ENCODE measurements at places on chromosomes 6 and 20.

DNA sequence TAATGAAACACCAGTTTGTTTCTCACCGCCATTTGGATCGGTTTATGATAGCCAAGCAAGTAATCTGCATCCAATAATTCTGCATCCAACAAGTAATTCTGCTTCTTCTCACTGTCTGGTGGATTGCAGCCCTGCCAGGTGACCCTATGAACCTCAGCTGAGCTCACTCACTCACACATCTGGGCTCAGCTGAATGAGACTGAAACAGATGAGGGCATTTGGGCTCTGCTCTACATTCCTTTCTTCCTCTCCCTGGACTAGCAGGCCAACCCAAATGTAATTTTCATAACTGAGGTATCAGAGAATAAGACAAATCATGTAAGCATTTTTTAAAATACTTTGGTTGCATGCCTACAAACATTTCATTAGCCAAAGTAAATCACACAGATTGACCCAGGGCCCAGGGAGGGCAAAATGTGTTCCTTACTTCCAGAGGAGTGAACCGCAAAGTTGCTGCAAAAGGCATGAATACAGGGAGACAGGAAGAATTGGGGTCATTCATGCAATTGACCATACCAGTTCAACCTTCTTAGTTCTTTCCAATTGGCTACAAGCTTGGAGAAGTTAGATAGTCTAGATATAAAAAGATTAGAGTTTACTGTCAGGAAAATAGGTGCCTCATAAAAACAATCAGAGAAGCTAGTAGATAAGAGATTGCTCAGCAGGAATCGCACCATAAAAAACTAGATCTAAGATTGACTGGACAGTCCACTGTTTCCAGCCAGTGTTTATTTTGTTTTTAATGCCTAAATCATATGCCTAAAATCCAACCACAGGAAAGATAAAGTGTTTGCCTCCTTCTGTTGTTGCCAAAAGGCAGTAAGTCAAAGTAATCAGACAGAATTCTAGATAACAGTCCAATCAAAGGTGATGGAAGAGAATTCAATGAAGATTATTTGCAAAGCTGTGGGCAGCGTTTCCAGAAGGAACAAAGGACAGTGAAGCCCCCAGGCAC is 43.7 kb downstream of the CBLN4 start:
- H3K36me3 ChIP-seq: no peaks in the 10 kb centered on the region
- H3K4me3 ChIP-seq: no peak overlapping the region
- DNase-seq: peak; percentile 58
- no peaks in the 10 kb centered on the region for H3K4me1 ChIP-seq

DNA sequence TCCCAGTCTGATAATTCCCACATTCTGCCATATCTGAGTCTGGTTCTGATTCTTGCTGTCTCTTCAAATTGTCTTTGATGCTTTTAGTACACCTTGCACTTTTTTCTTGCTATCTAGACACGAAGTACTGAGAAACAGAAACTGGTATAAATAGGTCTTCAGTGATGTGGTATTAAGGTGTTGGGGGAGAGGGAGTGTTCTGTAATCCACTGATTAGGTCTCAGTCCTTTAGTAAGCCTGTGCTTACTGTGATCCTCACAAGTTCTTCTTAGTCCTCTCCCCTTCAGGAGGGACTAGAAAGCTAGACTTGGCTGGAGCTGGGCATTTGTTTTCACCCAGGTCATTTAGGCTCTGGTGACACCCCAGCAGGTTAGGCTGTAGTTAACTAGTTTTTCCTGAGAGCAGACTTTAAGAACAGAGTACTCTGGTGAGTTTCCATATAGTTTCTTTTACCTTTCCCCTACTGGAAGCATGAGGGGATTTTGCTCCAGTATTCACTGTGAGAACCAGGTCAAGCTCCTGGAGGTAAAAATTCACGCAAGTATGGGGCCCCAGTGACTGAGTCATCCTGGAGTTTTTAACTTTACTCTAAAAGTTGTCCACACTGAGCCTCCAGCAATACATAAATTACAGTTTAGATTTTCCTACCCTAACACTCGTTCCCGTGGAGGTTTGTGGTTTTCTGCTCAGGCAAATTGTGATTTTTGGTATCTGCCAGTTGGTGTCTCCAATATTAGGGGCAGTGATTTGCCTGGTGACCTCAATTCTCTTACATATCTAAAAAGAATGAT is 154.6 kb downstream of the CDKAL1 start:
- H3K4me3 ChIP-seq: no peak overlapping the region
- H3K27me3 ChIP-seq: no peaks in the 10 kb centered on the region
- DNase-seq: no peak
- no peaks in the 10 kb centered on the region for H3K36me3 ChIP-seq
- H3K27ac ChIP-seq: no peak overlapping the region

GRCh38 chr20:50271176-50271575 is 80.5 kb downstream of the CEBPB start:
- DNase-seq: no peak
- H3K4me3 ChIP-seq: no peak overlapping the region
- H3K27me3 ChIP-seq: no peaks in the 10 kb centered on the region
- H3K4me1 ChIP-seq: no peaks in the 10 kb centered on the region
- peak overlapping the region; percentile 60 for H3K27ac ChIP-seq

- H3K27me3 ChIP-seq: no peaks in the 10 kb centered on the region
- no peaks in the 10 kb centered on the region for H3K36me3 ChIP-seq
- no peaks in the 10 kb centered on the region for H3K4me1 ChIP-seq
- no peak for DNase-seq
Observed at GRCh38 chr6:130282234-130282995, 59.7 kb upstream of the SAMD3 start.

GRCh38 chr6:35569011-35569461 is 56.3 kb upstream of the TULP1 start:
- DNase-seq: peak; percentile 46
- H3K27me3 ChIP-seq: no peaks in the 10 kb centered on the region
- H3K27ac ChIP-seq: peak overlapping the region; percentile 15
- H3K36me3 ChIP-seq: no peaks in the 10 kb centered on the region
- H3K4me3 ChIP-seq: no peak overlapping the region

GRCh38 chr6:54404791-54405190 is 96.5 kb downstream of the TINAG start:
- no peaks in the 10 kb centered on the region for H3K36me3 ChIP-seq
- no peak overlapping the region for H3K4me3 ChIP-seq
- H3K4me1 ChIP-seq: no peaks in the 10 kb centered on the region
- H3K27ac ChIP-seq: no peak overlapping the region
- H3K27me3 ChIP-seq: no peaks in the 10 kb centered on the region

- H3K4me3 ChIP-seq: no peak overlapping the region
- H3K36me3 ChIP-seq: no peaks in the 10 kb centered on the region
- DNase-seq: no peak
- H3K27ac ChIP-seq: no peak overlapping the region
- no peaks in the 10 kb centered on the region for H3K27me3 ChIP-seq
Observed at GRCh38 chr6:12535586-12536314, 180.8 kb upstream of the PHACTR1 start.

DNA sequence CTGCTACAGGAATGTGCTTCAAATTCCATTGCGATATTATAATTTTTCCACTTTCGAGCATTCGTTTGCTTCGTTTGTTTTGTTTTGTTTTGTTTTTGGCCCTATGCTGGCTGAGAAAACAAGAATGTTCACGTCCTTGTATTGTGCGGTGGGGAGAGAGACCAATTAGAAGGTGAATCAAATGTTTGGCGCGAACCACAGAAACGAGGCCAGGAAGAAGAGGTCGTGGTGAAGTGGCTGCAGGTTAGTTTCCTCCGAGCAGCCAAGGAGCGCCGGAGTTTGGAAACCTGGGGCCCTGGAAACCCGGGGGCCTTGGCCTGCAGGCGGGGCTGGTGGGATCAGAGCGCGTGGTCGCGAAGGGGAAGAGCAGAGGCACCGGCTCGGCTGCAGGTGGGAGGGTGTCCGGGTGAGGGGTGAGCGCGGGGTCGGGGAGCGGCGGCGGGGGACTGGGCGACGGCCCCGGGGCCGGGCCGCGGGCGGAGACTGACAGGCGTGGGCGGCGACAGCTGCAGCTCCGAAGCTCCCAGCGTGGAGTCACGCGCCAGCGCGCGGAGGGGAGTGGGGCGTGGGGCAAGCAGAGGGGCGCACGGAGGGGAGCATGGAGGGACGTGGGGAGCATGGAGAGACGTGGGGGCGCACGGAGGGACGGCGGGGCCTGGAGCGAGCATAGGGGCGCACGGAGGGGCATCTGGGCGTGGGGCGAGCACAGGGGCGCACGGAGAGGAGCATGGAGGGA is 141.5 kb upstream of the PDE10A start:
- no peak for DNase-seq
- no peaks in the 10 kb centered on the region for H3K36me3 ChIP-seq
- H3K27ac ChIP-seq: no peak overlapping the region
- H3K4me3 ChIP-seq: peak overlapping the region; percentile 17

DNA sequence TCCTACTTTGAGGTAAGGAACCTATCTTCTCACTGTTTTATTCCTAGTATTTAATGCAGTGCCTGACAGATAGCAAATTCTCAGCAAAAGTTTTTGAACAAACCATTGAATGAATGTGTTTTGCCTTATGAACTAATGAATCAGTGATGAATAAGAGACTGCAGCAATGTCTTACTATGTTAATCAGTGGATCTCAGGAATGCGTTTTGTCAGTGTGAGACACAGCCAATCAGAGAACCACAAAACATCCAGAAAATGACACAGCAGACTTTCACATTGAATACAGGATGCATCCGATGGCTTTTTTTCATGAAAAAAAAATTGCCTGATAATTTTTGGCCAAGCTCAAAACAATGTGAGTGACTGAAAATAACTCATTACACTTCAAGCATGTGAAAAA is 270.5 kb downstream of the BMP2 start:
- H3K36me3 ChIP-seq: no peaks in the 10 kb centered on the region
- no peak overlapping the region for H3K4me3 ChIP-seq
- H3K4me1 ChIP-seq: no peaks in the 10 kb centered on the region

- H3K36me3 ChIP-seq: no peaks in the 10 kb centered on the region
- no peaks in the 10 kb centered on the region for H3K27me3 ChIP-seq
- peak overlapping the region; percentile 80 for H3K27ac ChIP-seq
- H3K4me3 ChIP-seq: peak overlapping the region; percentile 54
Observed at GRCh38 chr6:27188061-27188884, 59.2 kb upstream of the PRSS16 start.

DNA sequence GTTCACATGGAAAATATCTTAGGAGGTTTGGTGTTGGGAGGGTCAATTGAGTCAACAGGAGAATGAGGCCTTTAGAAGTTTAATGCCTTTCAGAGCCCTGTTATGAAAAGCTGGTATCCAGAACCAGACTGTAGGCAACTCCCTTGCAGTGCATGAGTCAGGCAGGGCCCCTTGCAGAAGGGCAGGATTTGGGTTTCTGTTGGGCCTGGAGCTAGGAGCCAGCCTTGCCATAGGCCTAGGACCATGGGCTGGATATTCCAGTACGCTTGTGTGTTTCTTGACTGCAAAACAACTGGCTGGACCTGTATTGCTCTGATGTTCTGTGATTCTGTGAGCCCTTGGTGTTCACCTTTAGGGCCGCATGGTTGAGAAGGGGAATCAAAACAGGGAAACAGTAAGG is 350.9 kb upstream of the PRND start:
- no peak overlapping the region for H3K4me3 ChIP-seq
- no peak overlapping the region for H3K27ac ChIP-seq
- H3K4me1 ChIP-seq: no peaks in the 10 kb centered on the region

GRCh38 chr6:68040312-68040778 is 594.7 kb upstream of the ADGRB3 start:
- no peaks in the 10 kb centered on the region for H3K36me3 ChIP-seq
- H3K27me3 ChIP-seq: no peaks in the 10 kb centered on the region
- no peaks in the 10 kb centered on the region for H3K4me1 ChIP-seq
- peak overlapping the region; percentile 25 for H3K27ac ChIP-seq

GRCh38 chr20:63090682-63091571 is 84.2 kb upstream of the BHLHE23 start:
- no peak overlapping the region for H3K27ac ChIP-seq
- no peak overlapping the region for H3K4me3 ChIP-seq
- no peaks in the 10 kb centered on the region for H3K27me3 ChIP-seq
- no peaks in the 10 kb centered on the region for H3K4me1 ChIP-seq
- H3K36me3 ChIP-seq: no peaks in the 10 kb centered on the region

GRCh38 chr6:73028124-73028766 is 197.1 kb downstream of the KHDC1L start:
- no peaks in the 10 kb centered on the region for H3K4me1 ChIP-seq
- no peaks in the 10 kb centered on the region for H3K36me3 ChIP-seq
- no peak for DNase-seq
- H3K27me3 ChIP-seq: no peaks in the 10 kb centered on the region

GRCh38 chr20:43514648-43514999 is 7.1 kb downstream of the L3MBTL1 start:
- H3K27ac ChIP-seq: peak overlapping the region; percentile 61
- no peaks in the 10 kb centered on the region for H3K4me1 ChIP-seq
- no peak for DNase-seq
- peak overlapping the region; percentile 49 for H3K4me3 ChIP-seq
- H3K27me3 ChIP-seq: no peaks in the 10 kb centered on the region

DNA sequence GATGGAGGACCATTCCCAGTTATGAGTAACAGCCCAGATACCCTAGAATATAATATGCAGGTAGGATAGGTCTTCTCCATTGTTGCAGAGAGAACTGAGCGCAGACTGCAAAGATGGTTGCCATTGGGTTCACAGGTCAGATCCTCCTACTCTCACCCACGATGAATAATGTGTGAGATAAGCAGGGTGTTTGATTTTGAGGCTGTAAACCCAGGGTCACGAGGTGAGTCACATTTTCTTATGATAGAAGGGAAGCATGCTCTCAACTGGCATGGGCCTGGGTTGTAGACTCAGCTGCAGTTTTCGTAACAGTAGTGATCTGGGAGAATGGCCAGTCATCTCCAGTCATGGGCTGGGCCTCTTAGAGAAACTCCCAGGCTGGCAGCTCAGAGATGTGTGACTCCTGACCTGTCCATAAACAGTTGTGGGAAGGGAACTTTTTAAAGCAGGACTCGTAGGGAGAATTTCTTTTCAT is 74.2 kb downstream of the CD164 start:
- H3K4me1 ChIP-seq: no peaks in the 10 kb centered on the region
- no peaks in the 10 kb centered on the region for H3K36me3 ChIP-seq
- H3K4me3 ChIP-seq: no peak overlapping the region
- no peaks in the 10 kb centered on the region for H3K27me3 ChIP-seq

DNA sequence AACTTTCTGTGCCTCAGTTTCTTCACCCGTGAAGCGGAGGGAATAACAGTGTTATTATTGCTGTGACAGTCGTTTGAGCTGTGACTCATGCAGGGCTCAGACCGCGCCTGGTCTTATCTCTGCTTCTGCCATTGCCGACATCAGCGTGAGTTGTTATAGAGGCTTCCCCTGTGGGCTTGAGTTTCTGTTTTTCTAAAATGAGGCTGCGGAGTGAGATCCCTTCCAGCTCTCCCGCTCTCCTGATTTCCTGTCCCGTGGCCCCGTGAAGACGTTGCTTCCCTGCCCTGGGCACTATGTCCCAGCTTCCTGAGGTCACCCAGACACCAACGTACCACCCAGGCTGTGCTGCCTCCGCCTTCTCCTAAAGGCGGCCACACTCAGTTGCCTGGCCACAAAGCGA is 278.5 kb downstream of the BMP7 start:
- H3K4me3 ChIP-seq: no peak overlapping the region
- no peaks in the 10 kb centered on the region for H3K27me3 ChIP-seq
- no peak overlapping the region for H3K27ac ChIP-seq
- no peaks in the 10 kb centered on the region for H3K4me1 ChIP-seq
- no peaks in the 10 kb centered on the region for H3K36me3 ChIP-seq

GRCh38 chr6:22150368-22151035 is 146.3 kb downstream of the PRL start:
- no peak overlapping the region for H3K4me3 ChIP-seq
- H3K36me3 ChIP-seq: no peaks in the 10 kb centered on the region
- no peaks in the 10 kb centered on the region for H3K27me3 ChIP-seq
- H3K27ac ChIP-seq: no peak overlapping the region

GRCh38 chr6:129141499-129141898 is 258.6 kb downstream of the LAMA2 start:
- H3K4me3 ChIP-seq: no peak overlapping the region
- peak overlapping the region; percentile 64 for H3K27ac ChIP-seq
- peaks cover 26% of the 10 kb centered on the region for H3K4me1 ChIP-seq
- no peak for DNase-seq

GRCh38 chr20:24584078-24584477 is 114.6 kb downstream of the SYNDIG1 start:
- no peak for DNase-seq
- no peak overlapping the region for H3K4me3 ChIP-seq
- H3K27me3 ChIP-seq: no peaks in the 10 kb centered on the region
